ENCODE measurements at places on chromosomes 4 and X.

DNA sequence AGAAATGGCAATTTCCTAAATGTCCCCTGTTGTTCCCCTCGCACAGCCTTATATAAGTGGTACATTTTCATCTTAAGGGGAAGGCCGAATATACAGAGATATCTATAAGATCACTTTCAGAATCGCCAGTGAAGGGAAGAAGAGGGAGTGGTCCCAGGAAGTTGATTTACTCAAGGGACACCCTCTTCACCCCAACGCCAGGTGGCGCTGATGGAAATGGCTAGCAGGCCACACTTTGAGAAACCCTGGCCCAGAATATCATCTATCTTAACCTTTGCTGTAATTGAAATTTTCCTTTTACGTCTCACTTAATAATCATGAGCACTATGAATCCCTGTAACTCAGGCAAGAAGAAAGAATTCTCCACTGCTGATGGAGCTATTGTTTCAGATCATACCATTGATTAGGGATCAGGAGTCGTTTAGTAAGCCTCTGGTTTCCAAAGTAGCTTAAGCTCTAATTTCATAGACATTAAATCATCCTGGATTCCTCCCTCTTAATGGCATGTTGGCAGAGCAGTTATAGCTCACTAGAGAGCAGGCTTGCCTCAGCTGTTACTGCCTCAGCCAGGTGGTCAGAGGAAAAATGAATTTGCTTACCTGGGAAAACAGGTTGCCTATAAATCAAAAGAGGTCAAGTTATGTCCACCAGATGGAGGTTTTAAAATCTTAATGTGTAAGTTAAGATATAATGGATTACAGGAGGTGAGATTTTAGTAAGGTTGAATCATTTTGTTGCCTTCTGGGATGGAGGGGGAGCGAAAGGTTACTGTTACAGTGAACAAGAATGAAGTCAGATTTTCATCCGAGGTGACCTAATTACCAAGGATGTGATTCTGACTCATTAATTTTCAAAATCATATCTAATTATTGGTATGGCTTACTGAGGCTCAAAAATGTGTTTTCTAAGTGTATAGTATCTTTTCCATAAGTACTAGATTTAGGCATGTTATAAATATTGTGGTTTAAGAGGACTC lies 941.2 kb upstream of the TENM3 start:
- DNase-seq: no peak

- no peak for DNase-seq
These were observed 91.0 kb upstream of the MTM1 start for GRCh38 chrX:150477371-150477770.

DNA sequence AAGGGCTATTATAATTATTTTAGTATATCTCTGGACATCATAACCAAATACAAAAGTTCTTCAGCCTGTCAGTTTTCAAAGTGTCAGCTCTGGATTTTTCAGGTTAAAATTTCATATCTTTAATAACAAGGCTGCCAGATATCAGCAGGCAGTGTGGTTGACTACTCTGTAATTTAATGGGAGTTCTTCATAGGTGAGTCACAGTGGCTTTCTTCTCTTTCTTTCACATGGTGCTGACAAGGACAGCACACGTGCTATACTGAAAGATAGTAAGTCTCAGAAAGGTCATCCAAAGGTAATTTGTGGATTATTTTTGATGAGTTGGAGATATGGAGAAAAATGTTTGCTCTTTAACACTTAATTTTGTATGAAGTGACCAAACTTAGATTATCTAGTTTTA lies 43.2 kb downstream of the GALNT7 start:
- no peak for DNase-seq

DNA sequence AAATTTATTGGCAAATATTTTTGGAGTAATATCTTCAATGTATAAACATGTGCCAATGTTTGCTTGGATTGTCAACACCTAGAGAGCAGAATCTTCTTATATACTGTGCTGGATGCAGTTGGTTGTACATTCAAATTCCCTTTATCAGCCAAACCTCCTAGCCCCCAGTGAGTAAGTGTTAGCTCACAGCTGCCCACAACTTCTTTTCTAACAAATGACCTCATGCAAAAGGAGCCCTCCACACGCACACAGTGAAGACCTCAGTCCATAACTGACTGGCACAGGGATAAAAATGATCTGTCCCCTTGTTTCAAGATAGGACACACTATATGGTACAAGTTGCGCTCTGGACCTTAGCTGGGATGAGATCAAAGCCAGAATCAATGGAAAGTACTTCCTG lies 458.0 kb upstream of the NWD2 start:
- DNase-seq: no peak

DNA sequence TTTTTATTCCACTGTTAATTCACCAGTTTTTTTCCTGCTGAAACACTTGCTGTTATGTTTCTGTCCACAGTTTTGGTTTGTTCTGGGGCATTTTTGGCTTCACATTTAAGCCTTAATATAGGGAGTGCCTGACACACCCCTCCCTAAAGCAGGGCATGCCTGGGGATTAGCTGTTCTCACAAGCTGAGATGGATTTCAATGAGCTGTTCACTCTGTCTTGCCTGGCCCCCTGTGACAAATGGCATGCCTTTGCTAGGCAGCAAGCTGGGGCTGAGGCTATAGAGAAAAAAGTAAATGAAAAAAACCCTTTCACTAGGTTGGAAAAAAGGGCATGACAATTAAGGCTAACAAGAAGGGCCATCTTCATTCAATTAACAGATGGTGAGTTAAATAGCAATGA lies 22.4 kb downstream of the LPAR4 start:
- DNase-seq: no peak

GRCh38 chr4:162847945-162848549 lies 318.6 kb downstream of the NAF1 start:
- DNase-seq: no peak

DNA sequence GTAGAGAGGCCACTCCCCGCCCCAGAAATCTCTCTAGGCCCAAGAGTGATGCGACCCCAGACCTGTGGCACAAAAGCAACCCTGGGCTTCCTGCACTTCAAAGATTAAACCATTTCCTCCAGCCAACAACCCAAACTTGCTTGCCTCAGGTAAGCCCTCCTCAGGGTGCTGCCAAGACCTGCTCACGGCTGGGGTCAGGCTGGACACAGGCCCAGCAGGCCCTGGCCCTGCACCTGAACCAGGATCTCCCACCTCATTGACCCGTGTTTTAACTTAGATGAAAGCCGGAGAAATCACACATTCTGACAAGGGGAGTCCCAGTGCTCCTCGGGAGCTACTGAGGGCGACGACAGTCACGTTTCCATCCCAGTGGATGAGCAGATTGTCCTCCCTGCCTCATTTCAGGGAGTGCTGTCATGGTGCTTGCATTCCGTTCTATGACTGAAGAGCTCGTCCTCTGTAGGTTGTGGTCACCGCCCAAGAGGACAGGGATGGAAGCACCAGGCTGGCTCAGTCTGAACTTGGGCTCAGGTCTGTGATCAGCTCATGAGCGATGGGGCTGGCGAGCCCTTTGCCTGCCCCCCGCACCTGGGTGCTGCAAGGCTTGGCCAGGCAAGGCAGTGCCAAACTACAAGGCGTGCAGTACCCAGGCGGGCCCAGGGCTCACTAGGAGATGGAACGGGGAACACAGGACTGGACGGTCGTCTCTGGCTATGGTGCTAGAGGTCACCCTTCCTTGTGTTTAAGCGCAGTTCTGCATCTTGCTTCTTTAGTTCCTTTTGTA lies 25.9 kb downstream of the WDR1 start:
- DNase-seq: no peak

DNA sequence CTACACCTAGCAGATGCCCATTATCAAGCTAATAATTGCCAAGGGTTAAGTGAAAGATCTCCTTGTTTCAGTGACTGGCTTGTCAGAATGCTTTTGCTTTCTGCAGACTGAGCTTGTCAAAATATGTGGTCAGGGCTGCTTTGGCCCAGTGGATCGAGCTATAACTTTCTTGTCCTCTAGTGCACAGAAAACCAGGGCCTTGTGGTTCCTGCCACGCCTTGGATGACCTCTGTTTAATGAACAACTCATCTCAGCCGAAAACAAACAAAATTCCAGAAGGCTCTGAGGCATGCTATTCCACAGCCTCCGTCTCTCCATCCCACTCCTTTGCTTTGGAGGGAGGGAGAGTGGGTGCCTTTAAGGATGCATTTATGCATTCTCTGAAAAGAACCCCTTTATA lies 11.3 kb downstream of the EVC start:
- DNase-seq: no peak

- no peak for DNase-seq
These were observed 93.3 kb downstream of the STIM2 start for GRCh38 chr4:26953770-26954423.

GRCh38 chr4:53101191-53101581 lies 239.1 kb downstream of the RASL11B start:
- DNase-seq: no peak

GRCh38 chr4:154292589-154292988 lies 199.0 kb downstream of the DCHS2 start:
- no peak for DNase-seq

DNA sequence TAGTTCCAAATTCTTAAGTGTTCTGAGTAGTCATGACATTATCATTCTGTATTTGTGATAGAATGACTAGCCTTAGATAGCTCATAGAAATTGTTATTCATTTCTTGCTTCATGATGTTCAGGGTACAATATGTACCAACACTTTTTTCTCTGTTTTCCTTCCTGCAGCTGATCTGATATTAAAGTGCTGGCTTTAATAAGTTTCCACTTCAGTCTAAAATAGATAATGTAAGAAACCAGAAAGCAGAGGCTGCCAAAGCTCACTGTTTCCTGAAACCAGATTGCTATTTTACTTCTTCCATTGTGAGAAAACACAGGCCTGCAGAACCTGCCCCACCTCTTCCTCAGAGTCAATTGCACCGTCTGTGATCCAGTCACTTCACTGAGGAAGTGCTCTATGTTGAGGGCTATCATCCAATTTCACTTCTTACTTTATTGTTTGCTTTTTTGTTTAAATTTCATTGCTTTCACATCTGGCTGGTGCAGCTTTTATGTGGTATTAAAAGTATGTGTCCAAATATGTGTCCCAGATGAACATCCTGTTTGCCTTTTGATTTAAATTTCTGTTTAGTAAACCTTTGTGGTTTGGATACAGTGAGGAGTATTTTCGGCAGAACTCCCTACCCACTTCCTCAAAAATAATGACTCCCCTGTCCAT lies 652.1 kb downstream of the ANKRD50 start:
- DNase-seq: no peak

DNA sequence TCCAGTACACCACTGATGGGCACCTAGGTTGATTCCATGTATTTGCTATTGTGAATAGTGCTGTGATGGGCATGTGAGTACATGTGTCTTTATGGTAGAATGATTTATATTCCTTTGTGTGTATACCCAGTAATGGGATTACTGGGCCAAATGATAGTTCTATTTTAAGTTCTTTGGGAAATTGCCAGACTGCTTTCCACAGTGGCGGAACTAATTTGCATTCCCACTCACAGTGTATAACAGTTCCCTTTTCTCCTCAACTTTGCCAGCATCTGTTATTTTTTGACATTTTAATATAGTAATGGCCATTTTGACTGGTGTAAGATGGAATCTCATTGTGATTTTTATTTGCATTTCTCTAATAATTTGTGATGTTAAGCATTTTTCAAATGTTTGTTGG lies 25.9 kb downstream of the CC2D2A start:
- no peak for DNase-seq

- no peak for DNase-seq
These were observed 7.2 kb downstream of the MAB21L2 start for GRCh38 chr4:150589157-150589556.

GRCh38 chr4:140138428-140138827 lies 15.6 kb downstream of the MAML3 start:
- DNase-seq: no peak

- no peak for DNase-seq
These were observed 3.4 kb downstream of the SMR3A start for GRCh38 chr4:70364002-70364401.

- no peak for DNase-seq
These were observed 125.1 kb upstream of the PSAPL1 start for GRCh38 chr4:7559741-7560395.

DNA sequence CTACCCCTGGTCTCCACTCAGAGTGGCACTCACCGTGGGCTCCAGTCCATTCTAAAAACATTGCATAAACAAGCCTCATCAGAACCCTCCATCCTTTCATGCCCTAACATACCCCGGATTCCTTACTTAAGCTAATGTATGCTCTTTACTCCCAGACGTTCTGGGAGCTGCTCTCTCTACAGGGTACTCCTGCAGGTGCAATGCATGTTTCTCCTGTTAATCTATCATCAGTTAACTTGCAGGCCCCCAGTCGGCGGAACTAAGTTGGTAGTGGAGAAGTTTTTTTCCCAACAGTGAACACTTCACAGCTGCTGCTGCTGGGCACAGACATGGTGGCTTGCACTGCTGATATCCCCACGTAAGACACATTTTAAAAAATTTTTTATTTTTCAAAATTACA lies 161.6 kb upstream of the FAT1 start:
- no peak for DNase-seq

GRCh38 chrX:10169175-10169574 lies 12.4 kb downstream of the CLCN4 start:
- DNase-seq: no peak

DNA sequence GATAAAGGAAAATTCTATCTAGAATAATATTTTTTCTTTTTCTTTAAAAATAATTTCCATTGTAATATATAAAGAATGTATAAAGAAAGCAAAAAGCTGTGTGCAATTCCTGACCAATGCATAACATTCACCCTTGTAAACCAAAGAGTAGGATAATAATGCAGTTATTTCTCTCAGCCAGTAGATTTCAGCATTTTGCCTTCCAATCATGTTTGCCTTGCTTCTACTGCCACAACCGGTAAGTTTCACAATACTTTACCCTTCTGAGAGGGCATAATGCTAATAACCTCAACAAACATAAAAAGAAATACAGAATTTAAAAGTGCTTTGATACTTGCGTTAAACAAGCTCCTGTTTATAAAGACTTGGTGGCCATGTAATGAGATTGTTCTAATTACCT lies 59.9 kb downstream of the CHIC2 start:
- no peak for DNase-seq

DNA sequence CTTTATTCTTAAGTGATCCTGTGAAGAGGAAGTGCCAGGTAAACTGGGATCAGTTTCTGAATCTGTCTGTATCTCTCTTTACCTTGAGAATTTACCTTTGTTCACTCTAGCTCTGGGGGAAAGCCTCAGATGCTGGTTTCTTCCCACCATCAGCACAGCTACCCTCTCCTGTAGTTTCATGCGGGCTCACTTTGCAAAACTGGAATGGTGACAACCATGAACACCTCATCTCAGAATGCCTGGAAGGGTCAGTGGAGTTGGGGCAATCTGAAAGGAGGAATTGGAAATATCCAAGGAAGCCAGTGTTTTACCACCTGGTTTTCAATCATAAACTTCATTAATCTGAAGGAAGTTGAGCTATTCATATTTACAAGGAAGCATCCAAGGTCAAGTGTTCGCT lies 30.8 kb upstream of the DCX start:
- no peak for DNase-seq

Data from activated CD8-positive, alpha-beta memory T cell treated with anti-CD3 and anti-CD28 coated beads for 48 hours (primary cell).